ENCODE measurements at places on chromosomes 11 and 22.

- DNase-seq: no peak
These were observed 471.1 kb upstream of the KIRREL3 start for GRCh38 chr11:127471662-127472061.

DNA sequence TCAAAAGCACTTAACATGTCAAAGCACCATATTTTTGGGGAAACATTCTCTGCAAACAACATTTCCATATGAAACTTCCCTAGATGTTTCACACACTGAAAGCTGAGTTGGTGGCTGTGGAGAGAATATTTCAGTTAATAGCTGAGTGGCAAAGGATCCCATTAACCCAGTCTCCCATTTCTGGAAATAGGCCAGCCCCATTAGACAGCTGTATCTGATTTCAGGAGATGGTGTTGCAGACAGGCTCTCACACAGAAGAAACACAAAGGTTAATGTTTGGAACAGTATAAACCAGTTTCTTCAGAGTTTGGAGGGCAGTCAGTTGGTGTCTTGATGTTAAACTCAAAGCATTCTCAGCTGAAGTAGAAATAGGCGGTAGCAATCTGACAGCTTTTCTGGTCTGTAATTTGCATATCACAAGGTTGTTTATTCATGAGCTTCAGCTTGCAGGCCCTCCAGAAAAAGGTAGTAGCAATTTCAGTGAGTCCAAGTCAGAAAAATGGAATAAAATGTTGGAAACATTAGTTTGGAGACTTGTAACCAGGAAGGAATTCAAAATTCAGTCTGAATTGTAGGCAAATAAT, 15.5 kb upstream of the ZBTB44 start:
- DNase-seq: no peak

DNA sequence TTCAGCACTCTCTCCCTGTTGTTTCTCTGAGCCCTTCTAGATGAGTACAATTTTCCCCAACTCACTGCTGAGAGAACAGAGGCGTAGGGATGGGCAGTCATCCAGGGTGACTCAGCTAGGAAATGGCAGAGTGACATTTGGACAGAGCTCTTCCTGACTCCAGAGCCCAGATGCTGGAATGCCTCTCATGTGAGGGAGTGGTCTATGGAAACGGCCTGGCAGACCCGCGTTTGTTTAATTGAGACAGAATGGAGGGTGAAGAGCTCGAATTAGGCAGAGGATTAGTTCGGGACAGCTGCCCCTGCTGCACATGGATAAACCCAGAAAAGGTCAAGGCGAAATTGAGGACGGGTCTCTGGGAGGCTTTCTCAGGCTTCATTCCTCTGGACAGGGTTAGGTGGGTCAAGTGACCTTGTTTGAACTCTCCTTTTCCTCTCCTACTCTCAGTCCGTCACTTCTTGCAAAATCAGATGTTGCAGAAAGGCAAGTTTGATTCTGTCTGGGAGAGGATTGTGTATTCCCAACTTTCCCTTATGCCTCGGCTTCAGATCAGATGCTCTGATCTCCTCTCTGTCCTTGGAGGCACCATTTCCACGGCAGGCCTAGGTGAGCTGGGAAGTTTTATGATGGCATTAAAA, 7.6 kb upstream of the LMO2 start:
- no peak for DNase-seq

DNA sequence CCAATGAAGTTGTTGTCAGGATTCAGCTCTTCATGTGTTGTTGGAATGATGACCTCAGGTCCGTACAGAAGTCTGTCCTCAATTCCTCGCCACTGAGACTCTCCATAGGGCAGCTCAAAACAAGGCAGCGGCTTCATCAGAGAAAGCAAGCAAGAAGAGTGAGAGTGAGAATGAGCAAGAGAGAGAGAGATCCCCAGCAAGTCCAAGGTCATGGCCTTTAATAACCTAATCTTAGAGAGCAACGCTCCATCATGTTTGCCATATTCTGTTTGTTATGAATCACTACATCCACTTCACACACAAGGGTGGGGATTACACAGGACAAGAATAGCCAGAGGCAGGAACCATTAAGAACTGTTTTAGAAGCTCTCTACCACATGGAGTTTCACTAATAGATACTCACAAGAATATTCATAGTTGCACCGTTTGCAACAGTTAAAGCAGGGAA, 23.3 kb upstream of the MMP7 start:
- DNase-seq: no peak

DNA sequence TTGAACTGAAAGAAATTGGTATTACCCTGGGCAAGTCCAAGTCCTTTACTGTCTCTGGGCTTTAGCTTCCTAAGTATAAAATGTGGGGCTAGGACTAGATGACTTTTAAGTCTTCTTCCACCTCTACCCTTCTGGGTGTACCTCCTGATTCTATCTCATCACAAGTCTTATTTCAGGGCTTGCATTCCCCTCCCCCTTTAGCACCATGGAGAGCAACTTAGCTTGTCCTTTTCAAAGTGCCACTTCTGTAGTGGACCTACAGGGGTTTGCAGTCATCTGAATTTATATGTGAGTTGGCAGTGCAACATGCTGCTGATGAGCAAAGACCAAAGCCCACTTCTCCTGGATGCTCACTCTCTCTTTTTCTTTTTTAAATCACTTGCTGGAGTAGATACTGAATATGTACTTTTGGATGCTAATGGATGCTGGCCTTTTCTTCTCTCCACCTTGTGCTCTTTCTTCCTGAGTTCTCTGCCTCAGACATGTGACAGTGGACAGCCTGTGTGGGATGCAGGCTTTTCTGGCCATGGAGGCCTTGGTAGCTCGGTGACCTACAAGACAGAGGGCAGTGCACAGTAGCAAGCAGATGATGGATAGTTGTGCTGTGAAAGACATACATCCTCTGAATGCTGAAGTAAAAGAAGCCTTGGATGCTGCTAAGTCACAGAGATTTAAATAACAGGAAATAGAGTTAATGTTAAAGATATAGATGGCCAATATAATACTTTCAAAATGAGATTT, 185.0 kb downstream of the NELL1 start:
- no peak for DNase-seq

Measured in hypothalamus (tissue), 51 donors.